ENCODE measurements at places on chromosomes 7 and 10. TPM values are rescaled to one million over a fixed set of nuclear protein-coding genes. Genes with fewer than 3 reads are reported as not detected.

DNA sequence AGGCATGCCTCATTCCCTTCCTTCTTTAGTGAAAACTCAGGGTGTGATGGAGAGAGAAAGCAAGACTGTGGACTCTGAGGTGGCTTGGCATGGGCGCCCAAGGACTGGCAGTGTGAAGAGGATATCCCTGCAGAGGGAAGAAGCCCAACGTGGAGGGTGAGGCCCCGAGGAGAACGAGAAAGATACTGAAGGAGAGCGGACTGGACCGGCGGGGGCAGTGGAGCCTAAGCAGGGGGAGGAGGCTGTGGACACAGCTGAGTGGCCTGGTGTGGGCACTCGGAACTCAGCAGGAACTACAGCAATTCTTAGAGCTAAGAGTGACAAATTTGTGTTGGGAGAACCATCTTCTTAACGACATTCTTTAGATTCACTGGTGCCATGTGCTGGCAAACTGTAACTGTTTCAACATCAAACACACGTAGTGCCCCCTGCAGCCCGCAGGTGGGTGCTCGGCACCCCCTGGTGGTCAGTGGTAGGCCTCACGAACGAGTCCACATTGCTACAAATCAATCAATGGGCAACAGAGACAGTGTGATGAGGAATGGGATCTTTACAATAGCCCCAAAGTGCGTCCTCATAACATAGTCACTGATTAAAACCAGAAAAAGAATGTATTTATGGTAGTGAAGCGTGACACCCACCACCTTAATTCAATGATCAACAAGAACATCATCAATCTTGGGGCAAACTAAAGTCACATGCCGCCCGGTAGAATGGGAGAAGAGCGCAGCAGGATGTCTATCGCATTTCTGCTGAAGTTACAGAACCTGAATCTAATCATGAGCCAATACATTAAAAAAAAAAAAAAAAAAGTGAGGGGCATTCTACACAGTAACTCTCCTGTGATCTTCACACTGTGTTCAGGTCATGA is 2.0 kb upstream of the SFTPA1 start:
- H3K4me3 ChIP-seq, result no peak overlapping the region
- peak; percentile 26 for DNase-seq
- no peak overlapping the region for H3K27ac ChIP-seq

- H3K4me3 ChIP-seq, result no peak overlapping the region
- DNase-seq, result no peak
- no peak overlapping the region for H3K27ac ChIP-seq
- no peaks in the 10 kb centered on the region for H3K36me3 ChIP-seq
- no peaks in the 10 kb centered on the region for H3K27me3 ChIP-seq
- no peaks in the 10 kb centered on the region for H3K4me1 ChIP-seq
These were observed 1694.7 kb upstream of the LRRTM3 start for GRCh38 chr10:65231148-65231547.

DNA sequence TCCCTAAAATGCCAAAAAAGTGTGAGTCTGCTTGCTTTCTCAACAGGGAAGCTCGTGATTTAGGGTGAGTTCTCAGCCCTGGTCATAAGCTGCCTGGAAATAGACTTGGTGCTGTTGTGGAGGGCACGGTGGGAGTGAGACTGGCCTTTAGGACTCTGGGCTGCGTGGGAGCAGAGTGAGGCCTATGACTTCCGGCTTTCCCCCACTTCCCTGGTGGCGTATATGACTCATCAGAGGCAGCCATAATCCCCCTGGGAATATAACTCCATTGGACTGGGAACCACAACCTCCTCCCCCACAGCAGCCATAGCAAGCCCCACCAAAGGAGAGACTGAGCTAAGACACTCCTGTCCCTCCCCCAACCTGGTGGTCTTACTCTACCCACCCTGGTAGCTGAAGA is 95.0 kb downstream of the PON1 start:
- H3K4me3 ChIP-seq, result no peak overlapping the region
- H3K27ac ChIP-seq, result no peak overlapping the region
- no peak for DNase-seq
- no peaks in the 10 kb centered on the region for H3K4me1 ChIP-seq

DNA sequence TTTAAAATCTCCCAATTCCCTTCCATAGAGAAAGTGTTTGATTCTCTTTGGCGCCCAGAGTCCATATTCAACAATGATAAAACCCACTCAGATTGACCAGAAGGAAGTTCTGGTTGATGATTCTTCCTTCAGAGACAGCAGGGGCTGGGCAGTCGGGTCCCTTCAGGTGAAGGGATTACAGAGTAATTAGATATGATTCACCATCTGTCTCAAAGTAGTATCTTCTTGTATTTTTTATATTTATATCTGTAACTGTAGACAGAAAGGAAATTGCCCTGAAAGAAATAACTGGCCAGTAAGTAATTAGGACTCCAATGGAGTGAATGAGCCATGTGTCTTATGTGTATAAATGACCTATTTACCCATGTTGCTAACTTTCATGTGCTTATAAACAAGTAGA is 156.0 kb downstream of the PLCE1 start:
- no peak overlapping the region for H3K27ac ChIP-seq
- no peaks in the 10 kb centered on the region for H3K36me3 ChIP-seq
- DNase-seq, result no peak
- H3K4me3 ChIP-seq, result no peak overlapping the region
- no peaks in the 10 kb centered on the region for H3K4me1 ChIP-seq

- no peak overlapping the region for H3K4me3 ChIP-seq
- DNase-seq, result no peak
- no peaks in the 10 kb centered on the region for H3K27me3 ChIP-seq
- peaks cover 10% of the 10 kb centered on the region for H3K4me1 ChIP-seq
These were observed 72.2 kb downstream of the PRKAG2 start for GRCh38 chr7:151804756-151805155.

DNA sequence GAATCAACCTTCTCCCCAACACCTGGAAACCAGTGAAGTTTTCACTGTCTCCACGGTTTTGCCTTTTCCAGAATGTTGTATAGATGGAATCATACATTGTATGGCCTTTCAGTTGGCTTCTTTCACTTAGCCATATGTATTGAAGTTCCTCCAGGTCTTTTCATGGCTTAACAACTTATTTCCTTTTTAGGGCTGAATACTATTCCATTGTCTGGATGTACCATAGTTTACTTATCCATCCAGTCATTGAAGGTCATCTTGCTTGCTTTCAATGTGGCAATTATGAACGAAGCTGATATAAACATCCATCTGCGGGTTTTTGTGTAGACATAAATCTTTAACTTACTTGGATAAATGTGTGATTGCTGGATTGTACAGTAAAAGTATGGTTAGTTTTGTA is 69.2 kb upstream of the ZRANB1 start:
- H3K27ac ChIP-seq, result no peak overlapping the region
- no peaks in the 10 kb centered on the region for H3K4me1 ChIP-seq

- no peak for DNase-seq
- no peaks in the 10 kb centered on the region for H3K36me3 ChIP-seq
- H3K4me1 ChIP-seq, result peaks cover 17% of the 10 kb centered on the region
- H3K27me3 ChIP-seq, result peaks cover 29% of the 10 kb centered on the region
- H3K27ac ChIP-seq, result no peak overlapping the region
- no peak overlapping the region for H3K4me3 ChIP-seq
These were observed 3.0 kb upstream of the VIPR2 start for GRCh38 chr7:159147687-159148086.

GRCh38 chr7:11858026-11858425 is 26.0 kb upstream of the THSD7A start:
- no peak for DNase-seq
- H3K36me3 ChIP-seq, result no peaks in the 10 kb centered on the region

DNA sequence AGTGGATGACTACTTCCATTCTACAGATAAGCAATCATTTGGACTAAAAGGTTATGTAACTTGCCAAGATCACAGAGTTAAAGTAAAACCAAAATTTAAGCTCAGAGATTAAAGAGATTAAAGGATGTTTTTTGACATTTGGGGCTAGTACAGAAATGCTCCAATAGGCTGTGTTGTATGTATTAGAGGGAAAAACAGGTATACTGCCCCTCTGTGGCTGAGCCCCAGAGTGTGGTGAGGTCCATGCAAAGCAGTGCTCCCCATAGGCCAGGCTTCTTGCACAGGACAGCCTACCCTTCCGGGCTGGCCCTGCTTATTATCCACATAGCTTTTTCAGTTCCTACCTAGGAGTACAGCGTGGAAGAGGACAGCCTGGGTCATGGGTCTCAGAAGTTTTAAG is 322.8 kb downstream of the POM121L12 start:
- H3K27ac ChIP-seq, result no peak overlapping the region
- no peak overlapping the region for H3K4me3 ChIP-seq
- no peaks in the 10 kb centered on the region for H3K4me1 ChIP-seq

The PTCD1 gene
- polyA plus RNA-seq, result 10.8 TPM

The INHBA gene
- 9.4 TPM for polyA plus RNA-seq

The SEMA3C gene
- 34.8 TPM for polyA plus RNA-seq
